ENCODE measurements at places on chromosomes 6 and 20.

- DNase-seq = no peak
Measured at GRCh38 chr20:11221046-11221445, 547.2 kb upstream of the JAG1 start.

DNA sequence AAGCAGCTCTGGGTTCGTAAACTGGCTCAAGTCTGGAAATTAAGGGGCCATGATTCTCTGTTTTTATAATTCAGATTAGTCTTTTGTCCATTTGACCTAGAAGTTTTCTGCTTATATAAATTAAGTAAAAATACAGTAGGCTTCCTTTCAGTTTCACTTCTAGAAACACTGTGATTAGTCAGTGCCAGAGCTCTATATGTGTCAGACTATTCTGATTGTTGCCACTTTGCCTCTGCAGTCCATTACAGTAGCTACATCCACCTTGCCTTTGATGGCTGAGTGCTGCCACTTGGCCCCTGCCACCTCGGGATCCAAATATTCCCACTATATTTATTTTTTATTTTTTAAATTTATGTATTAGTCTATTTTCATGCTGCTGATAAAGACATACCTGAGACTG is 7.9 kb downstream of the ZC2HC1B start:
- no peak for DNase-seq

DNA sequence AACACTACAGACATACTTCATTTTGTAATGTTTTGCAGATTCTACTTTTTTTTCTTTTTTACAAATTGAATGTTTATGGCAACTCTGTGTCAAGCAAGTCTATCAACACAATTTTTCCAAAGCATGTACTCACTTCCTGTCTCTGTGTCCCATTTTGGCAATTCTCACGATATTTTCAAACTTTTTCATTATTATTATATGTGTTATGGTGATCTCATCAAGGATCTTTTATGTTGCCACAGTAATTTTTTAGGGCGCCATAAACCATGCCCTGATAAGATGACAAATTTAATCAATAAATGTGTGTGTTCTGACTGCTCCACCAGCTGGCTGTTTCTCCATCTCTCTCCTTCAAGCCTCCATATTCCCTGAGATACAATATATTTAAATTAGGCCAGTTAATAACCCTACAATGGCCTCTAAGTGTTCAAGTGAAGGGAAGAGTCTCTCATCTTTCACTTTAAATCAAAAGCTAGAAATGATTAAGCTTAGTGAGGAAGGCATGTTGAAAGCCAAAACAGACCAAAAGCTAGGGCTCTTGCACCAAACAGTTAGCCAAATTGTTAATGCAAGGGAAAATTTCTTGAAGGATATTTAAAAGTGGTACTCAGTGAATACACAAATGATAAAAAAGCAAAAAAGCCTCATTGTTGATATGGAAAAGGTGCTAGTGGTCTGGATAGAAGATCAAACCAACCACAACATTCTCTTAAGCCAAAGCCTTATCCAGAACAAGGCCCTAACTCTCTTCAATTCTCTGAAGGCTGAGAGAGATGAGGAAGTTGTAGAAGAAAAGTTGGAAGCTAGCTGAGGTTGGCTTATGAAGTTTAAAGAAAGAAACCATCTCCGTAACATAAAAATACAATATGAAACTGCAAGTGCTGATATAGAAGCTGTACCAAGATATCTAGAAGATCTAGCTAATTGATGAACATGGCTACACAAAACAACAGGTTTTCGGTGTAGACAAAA is 194.4 kb upstream of the TAB2 start:
- no peak for DNase-seq

- DNase-seq = no peak
Measured at GRCh38 chr20:13298692-13299373, 77.8 kb downstream of the ISM1 start.

DNA sequence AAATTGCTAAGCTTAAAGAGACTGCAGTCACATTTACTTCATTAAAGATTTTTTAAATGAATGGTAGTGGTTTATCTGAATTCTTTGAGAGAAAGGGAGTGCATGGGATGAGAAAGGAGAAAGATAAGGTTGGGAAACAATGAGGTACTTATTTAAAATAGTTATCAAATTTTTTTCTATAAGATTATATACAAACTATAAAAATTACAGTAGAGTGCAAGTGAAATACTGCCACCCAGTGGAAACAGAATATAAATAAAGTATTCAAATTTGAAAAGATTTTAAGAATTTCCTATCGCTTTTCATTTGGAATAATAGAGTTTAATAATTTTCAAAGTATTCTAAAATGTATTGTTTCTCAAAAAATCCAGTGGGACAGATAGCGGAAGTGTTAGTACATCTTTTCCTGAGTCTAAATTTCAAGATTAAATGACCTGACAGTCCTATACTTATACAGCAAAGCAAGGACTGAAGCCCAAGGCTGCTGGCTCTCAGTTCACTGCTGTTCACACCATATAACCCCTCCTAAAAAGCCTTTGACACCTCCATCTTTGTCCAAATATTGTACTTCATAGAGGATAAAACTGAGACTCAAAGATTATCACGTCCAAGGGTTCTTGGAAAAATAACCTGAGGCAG is 31.1 kb downstream of the EPM2A start:
- DNase-seq = no peak

- no peak for DNase-seq
Measured at GRCh38 chr6:147578883-147579282, 70.4 kb downstream of the SAMD5 start.

DNA sequence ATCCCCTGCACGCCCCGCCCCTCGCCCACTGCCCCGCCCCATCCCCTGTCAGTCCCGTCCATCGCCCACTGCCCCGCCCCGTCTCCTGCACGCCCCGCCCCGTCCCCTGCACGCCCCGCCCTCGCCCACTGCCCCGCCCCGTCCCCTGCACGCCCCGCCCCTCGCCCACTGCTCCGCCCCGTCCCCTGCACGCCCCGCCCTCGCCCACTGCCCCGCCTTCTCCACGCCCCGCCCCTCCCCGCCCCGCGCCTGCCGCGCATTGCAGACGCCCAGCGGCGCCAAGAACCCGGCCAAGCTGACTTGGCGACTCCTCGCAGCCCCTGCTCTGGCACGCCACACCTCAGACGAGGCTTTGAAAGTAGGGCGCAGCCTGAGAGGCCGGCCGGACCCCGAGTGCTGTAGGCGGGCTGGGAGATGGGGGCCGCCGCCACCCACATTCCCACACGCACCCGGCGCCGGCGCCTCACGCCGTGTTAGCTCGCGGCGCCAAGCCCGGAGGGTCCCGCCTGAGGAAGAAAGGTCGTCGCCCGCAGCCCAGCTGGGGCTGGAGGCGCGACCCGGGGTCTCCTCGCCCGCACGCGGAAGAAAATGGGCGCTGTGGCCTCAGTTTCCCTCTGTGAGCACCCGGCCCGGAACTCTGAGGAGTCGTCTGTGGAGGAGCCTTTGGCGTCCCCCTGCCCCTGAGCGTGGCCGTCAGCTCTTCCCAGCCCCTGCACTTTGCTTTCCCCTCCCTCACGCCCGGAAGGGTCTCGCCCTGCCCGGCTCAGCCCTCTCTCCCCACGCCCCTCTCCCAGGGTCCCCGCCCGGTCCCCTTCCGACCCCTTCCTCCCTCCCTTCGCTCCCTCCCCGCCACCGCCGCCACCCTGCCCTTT is at the start of gene RAD21L1:
Gene RAD21L1 (plus strand): TSS at position 262 of the 872 bp plus-strand sequence. CDS start 2,410 bp downstream, outside the sequence.
- peak; percentile 85 for DNase-seq

- DNase-seq = no peak
Measured at GRCh38 chr20:38610521-38610920, 8.9 kb downstream of the ARHGAP40 start.

- no peak for DNase-seq
Measured at GRCh38 chr6:169913096-169913638, 161.7 kb downstream of the ERMARD start.

DNA sequence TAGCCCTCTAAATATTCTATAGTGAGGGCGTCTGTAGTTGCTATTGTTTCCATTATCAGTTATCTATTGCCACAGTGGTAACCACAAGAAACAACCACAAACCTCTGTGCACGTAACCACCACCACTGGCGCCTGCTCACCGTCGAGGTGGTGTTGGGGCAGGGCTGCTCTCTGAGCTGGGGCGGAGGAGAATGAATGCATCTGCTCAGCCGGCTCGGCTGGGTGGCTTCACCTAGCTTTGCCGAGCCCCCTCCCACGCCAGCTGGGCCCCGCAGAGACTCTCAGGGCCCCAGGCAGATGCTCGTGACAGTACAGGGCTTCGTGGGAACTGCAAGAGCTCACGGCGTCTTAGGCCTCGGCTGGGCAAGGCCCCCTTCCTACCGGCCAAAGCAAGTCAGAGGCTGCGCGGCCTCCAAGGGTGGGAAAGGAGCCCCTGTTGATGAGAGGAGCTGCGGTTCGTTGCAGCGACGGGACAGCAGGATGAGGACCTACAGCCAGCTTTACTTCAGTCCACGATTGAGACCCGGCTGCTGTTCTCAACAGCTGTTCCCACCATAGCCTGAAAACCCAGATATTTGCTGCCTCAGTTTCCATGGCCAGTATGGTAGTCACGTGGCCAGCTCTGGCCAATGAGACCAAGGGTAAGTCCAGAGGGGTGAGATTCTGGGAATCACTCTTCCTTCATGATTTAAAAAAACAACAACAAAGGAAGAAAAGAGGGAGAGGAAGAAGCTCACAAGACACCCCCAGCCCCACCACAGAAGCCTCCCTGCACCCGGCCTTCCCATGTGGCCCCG is 120.2 kb upstream of the AFDN start:
- no peak for DNase-seq

DNA sequence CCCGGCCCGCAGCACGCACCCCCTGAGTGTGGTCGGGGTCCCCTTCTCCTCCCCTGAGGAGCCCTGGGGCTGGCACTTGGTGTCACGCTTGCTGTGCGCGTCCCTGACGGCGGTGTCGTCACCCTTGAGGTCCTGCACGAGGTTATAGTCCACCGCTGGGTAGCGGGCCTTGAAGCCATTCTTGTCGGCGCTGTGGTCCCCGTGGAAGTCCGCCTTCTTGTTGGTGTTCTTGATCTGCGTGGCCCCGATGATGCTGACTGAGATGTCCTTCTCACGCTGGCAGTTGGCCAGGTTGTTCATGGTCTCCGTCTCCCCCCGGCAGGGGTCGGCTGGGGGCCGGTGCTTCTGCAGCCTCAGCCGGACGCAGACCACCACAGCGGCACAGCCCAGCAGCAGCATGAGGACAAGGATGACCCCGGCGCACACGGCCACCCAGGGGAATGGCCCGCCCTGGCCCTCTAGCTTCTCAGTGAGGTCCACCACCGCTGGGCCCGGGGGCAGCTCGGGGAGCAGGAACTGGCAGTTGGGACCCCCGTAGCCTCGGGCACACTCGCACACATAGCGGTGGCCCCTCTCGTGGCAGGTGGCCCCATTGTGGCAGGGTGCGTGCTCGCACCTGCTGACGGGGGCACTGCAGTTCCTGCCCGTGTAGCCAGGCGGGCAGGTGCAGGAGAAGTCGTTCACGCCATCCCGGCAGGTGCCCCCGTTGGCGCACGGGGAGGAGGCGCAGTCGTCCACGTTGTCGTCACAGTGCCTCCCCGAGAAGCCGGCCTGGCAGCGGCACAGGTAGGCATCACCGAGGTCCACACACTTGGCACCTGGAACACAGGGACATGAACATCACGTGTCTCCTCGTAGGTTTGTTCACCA is 7.4 kb downstream of the DLL1 start:
- DNase-seq = no peak

GRCh38 chr6:5899216-5900045 is 107.3 kb downstream of the NRN1 start:
- DNase-seq = no peak

- DNase-seq = no peak
Measured at GRCh38 chr6:63527658-63528514, 44.4 kb upstream of the LOC128125822 start.

DNA sequence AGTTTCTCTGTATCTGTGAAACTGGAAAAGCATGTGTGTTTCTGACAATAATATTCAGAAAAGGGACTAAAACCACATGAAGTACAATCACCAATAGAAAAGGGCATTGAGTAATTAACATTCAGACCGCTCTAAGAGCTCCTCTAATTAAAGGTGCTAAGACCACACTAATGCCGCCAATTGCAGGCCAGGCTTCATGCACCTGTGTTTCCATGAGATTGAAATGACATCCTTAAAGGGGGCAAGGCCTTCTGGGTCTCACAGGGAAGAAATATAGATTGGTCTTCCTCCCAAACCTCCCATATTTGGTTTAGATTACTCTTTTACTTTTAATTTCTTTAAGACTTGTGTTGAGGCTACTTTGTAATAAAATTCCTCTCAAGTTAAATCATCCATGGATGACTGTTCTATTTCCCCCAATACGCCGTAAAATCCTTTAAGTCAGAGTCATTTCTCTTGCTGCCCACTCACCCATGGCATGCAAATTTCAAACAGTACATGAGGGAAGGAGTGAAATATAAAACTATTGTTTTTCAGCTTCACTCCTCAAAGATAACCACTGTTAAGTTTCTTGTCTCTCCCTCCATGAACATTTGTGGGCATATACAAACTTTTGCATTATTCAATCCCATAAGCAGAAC is 110.6 kb downstream of the UBE3D start:
- DNase-seq = no peak

GRCh38 chr6:125631165-125631564 is 118.3 kb upstream of the HEY2 start:
- no peak for DNase-seq

DNA sequence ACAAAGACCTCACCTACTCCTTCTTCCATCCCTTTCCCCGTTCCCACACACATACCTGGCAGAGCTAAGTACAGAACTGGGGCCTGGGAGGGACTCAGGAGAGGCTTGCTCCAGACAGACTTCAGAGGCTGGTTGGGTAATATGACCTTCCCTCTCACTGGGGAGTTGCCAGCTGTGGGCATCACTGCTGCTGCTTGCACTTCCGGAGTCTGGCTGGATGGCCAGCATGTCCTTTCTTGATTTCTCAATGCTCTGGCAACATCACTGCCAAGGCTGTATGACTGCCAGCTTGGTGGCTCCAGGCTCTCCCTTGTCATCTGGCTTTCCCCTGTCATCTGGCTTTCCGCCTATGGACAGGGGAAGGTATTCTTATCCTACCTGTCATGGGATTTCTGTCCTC is 47.8 kb downstream of the CDH22 start:
- DNase-seq = no peak

- DNase-seq = no peak
Measured at GRCh38 chr20:53608071-53608455, 14.4 kb upstream of the ZNF217 start.
